NCI-H460 (cell line): ENCODE measurements at places on chromosomes 16 and 17. TPM values are rescaled to one million over a fixed set of nuclear protein-coding genes. Genes with fewer than 3 reads are reported as not detected.

TEKT1 gene
- not detected in 2 replicates for total RNA-seq

TEDC2 gene
- 12.5 and 14.2 TPM in 2 replicates for total RNA-seq

GRCh38 chr17:51085150-51085805 lies 35.4 kb downstream of the SPAG9 start:
- DNase-seq = no peak

DNA sequence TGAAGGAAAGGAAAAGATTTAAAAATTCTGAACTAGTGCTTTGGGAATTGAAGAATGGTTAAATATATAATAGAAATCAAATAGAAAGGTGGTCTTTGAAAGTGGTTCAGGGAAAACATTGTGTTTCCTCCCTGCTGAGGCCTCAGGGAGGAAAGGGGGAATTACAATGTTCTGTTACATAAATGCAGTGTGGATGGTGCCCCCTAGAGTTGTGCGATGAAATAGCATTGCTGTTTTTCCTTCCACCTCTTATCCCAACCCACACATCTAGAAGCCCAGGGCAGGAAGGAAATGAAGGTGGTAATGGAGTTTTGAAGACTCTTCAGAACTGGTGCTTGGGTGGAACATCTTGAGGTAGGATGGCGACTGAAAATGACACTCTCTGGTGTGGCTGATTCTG lies 6.4 kb upstream of the TOX3 start:
- DNase-seq = no peak

GRCh38 chr17:14910916-14911315 lies 354.2 kb downstream of the PMP22 start:
- no peak for DNase-seq

RARA gene
- 10.6 and 12.1 TPM in 2 replicates for total RNA-seq

- peak; percentile 64 for DNase-seq
These were observed 17.6 kb downstream of the ABCC1 start for GRCh38 chr16:15966836-15967546.

DNA sequence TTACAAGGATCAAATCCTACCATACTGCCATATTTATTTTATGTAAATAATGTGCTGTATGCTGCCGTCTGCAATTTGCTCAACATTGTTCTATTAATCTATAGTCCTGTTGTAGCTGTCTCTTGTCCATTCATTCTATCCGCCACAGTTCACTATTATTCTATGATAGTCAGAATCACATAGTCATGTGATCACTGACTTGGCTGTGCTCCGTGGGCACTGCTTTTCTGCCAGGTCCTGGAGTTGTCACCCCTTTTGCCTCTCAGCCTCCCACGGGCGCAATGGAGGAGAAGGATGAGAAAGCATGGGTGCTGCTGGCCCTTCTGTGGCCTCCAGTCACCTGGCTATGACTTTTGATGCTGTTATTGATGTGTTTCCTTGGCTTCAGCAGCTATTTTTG lies 37.3 kb upstream of the ANKFY1 start:
- no peak for DNase-seq

MAPK8IP3 gene
- total RNA-seq = 18.1 and 23.0 TPM in 2 replicates

GRCh38 chr17:81301195-81302144 lies 6.4 kb upstream of the SLC38A10 start:
- DNase-seq = no peak

COASY gene
- 36.5 and 38.1 TPM in 2 replicates for total RNA-seq

DNA sequence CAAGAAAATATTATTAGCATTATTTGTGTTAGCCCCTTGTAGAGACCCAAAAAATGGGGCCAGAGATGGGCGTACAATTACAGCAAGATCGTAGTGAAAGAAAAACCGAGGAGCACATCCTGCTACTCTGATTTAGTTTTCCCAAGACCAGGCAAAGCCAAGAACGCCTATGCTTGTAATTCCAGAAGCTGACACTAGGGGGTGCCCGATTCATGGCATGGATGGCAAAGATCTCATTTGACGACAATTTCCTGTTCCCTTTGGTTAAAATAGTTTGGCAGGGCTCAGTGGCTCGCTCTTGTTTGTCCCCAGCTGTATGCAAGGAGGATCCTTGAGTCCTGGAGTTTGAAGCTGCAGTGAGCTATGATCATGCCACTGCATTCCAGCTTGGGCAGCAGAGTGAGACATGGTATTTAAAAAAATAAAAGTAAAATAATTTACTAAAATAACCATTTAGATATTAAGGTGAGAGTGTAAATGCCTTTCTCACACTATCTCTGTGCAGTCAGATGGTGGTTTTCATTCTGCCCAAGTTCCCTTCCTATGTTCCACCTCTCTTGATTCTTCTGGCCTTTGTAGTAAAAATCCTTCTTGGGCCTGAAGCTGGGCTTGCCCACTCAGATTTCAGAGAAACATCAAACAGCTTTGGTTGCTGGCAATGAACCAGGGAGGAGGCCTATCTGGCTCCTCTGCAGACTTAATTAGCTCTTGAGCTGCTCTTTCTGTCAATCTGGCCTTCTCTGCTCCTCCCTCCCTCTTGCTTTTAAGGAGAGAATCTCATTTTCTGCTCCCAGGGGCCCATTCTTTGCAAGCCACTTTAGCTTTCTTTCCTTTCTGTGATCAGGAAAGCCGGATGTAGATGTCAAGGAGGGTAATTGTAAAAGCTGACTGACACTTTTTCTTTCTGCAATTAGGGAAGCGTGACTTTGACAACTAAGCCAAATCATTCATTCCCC lies 31.2 kb downstream of the TMEM238L start:
- peak; percentile 9 for DNase-seq

CLEC18A gene
- not detected in 2 replicates for total RNA-seq

DNA sequence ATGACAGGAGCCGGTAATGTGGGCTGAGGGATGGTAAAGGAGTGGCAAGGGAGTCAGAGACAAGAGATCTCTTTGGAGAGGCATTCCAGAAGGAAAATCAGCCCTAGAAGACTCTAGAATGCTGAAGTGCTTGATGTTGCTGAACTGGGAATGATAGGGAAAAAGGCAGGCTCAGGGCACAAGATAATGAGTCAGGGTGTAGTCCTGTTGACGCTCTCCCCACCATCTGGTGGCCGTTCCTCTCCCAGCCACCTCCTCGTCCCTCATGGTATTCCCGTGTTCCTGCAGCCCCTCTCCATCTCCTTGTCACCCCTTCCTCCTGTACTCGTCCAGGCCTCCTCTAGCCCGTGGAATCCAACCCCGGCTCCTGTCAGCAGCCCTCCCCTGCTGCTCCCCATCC lies 11.1 kb upstream of the ALDOA start:
- no peak for DNase-seq

DNA sequence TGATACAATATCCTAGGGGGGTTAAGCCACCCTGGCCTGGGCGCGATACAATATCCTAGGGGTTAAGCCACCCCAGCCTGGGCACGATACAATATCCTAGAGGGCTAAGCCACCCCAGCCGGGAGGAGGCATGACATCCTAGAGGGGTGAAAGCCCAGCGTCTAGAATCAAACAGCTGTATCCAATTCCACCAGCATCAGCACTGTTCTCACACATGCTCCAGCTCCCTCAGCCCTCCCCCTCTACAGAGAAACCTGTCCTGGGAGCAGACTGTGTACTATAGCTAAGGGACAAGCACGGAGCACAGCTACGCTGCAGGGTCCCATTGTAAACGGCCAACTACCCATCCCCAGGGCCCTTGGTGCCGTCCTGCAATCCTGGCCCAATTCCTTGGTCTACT lies 6.2 kb downstream of the GINS2 start:
- no peak for DNase-seq

CCDC40 gene
- total RNA-seq = 2.0 and 2.6 TPM in 2 replicates

CLEC19A gene
- total RNA-seq = 0.30 TPM in 1 of 2 replicates, not detected in the other

DNA sequence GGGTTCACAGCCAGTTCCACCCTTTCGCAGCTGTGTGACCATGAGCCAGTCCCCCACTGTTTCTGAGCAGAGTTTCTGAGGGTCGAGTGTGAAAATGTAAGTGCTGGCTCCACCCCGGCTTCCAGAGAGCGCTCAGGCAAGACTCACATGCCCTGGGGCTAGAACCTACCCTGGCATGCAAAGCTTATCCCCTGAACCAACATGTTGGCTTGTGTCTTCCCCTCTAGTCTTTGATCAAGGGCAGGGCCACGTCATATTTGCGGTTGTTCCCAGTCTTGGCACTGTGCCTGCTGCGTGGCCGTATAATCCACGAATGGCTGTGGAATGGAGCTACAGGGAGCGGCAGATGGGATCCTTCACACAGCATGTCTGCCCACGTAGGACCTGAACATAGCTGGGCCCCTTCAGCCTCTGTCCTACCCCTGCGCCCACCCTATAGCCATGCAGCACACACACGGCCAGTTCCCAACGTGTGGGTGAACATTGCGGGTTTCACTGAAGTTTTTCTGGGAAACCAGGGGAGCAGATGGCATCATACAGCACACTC lies 84.8 kb downstream of the MRM1 start:
- no peak for DNase-seq

DNA sequence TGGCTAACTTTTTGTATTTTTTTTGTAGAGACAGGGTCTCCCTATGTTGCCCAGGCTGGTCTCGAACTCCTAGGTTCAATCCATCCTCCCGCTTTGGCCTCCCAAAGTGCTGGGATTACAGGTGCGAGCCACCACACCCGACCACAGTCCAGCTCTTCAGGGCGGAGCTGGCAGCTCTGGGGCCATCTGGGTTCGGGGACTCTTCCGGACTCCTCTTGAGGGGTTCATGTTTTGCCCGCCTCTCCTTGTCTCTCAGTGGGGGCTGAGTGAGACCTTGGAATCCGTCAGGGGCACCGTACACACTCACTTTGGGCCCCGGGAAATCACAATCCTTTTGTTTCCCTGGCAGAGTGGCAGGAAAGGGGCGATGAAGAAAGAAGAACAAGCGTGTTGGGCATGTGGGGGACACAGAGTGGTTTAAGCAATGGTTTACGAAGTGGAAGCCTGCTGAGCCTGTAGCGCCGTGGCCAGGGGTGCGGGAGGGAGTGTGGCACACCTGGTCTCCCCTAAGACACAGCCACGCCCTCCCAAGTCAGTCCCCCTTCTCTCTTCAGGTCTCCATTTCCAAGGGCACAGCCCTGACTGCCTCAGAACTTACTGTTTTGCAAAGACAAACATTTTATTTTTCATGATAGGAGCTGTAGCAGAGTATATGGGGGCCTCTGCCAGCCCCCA lies 26.1 kb downstream of the TNS4 start:
- no peak for DNase-seq

DNA sequence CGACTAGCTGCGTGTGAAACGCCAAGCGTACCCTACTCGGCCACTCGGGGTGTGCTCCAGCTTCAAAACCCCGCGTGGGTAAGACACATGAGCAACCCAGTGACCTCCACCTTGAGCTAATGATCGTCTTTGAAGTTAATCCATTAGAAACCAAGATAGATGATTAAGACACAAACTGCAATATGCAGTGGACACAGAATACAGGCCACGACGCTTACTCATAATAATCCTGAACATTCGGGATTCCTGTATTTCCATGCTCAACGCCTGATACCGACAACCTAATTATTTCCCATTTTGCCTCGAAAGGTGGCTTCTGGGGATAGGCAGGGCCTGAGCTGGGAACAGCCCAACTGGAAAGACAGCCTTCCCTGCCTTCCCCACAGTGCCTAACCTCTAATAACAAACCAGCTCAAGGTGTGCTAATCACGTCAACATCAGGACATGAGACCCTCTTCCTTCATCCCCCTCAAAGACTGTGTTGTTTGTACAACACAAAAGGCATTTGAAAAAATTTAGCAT lies 504 bp upstream of the COPRS start:
- DNase-seq = no peak

DNA sequence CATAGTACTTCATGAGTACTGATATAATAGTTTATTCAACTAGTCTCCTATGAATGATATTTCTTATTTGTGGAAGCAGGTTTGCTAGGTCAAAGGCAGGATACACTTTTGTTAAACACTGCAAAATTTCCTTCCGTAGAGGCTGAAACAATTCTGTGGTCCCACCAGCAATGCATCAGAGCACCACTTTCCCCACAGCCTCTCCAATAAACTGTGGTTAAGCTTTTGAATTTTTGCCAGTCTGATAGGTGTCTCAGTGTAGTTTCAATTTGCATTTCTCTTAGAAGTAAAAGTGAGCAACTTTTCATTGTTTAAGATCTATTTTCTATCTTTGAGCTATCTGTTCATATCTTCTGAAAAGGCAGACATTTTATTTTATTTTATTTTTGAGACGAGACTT lies 36.4 kb upstream of the CORO6 start:
- DNase-seq = no peak

DNA sequence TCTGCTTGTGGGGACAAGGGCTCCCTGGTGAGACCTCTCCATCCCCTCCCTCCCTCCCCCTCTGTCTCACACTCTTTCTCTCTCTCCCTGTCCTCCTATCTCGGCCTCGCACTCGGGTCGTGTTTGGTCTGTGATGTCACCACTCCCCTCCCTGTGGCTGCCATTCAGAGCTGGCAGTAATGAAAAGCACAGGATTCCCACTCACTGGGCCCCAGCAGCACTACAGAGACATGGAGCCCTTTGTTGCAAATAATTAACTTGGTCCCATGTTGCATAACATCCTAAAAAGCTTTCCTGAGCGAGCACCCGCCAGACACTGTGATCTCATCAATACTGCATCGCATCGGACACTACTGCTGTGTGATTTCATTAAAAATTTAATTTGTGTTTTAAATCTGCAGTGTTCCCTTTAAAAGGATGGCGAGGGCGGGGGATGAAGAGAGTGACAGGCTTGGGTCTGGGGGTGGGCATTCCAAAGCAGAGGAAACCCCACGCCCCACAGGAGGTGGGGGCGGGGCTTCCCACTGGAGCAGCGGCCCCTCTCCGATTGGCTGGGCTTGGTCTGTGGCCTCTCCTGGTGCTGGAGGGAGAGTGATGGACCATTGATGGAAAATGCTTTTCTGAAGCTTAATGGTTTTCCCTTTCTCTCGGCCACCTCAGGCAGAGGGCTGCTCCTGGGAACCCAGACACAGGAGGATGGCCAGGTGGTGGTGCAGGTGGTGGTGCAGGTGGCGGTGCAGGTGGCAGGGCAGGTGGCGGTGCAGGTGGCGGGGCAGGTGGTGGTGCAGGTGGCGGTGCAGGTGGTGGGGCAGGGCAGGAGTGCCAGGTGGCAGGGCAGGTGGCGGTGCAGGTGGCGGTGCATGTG lies 15.3 kb upstream of the NPTX1 start:
- no peak for DNase-seq

- DNase-seq = no peak
These were observed 12.0 kb downstream of the UNC13D start for GRCh38 chr17:75832164-75832651.

PRSS33 gene
- total RNA-seq = not detected in 2 replicates

- DNase-seq = peak; percentile 36
These were observed 22.9 kb upstream of the YWHAE start for GRCh38 chr17:1422885-1423284.

DNA sequence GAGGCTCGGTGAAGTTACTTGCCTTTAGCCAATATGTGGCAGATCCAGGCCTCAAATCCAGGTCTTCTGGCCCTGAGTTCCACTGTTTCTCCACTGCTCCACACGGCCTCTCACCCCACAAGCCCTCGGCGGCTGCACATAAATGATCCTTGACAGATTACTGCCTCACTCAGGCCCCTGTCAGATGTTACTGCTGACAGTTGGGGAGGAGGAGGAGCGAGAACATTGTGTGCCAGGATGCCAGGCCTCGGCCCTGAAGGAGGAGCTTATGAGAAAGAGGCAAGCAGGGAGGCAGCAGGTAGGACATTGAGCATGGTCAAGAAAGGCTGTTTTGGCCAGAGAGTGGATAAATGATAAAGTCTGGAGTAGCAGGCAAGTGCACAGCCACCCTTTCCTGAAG lies 88.6 kb downstream of the RAB11FIP4 start:
- no peak for DNase-seq

WWP2 gene
- total RNA-seq = 20.7 and 21.7 TPM in 2 replicates

ASPHD1 gene
- 8.5 and 11.6 TPM in 2 replicates for total RNA-seq

GRCh38 chr16:12868788-12869187 lies 32.6 kb upstream of the SHISA9 start:
- DNase-seq = no peak
